ENCODE measurements at places on chromosomes 7 and 10.

GRCh38 chr7:114890561-114890960, 31.3 kb upstream of the MDFIC start:
- DNase-seq = no peak

DNA sequence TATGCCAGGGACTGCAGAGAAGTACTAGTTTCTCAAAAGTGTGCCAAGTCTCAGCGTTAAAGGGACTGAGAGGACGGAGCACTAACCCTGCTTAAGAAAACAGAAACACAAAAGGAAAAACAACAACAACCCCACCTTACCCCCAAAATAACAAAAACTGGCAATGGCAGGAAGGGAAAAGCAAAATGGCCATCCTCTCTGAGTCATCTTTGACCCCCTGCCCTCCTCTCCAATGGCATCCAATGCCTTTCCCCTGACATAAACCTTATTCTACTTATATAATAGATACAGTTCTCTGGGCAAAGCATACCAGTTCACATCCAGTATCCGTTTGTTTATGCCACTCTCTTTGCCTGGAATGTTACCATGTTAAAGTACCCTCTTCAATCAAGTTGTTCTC, 1.6 kb downstream of the POLR1F start:
- DNase-seq = no peak

GRCh38 chr10:71754562-71754961, 18.8 kb downstream of the VSIR start:
- no peak for DNase-seq

- DNase-seq = no peak
Measured at GRCh38 chr7:136890399-136890798, 21.9 kb downstream of the CHRM2 start.
